ENCODE measurements at places on chromosomes 16 and 17.

DNA sequence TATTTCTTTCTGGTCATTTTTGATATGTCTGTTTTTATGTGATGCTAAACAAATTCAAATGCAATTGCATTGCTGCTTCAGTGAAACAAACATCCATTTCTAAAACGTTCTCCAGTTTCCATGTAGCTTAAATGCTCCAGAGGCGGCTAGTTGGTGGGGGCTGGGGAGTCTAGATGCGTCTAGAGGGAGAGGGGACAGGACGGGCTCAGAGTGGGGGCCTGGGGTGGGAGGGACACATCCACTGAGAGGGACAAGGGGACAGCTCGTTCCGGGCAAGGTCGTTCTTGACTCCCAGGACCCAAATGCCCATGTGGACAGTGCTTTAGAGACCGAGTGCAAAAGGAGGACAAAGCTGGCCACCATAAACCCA, 102.3 kb downstream of the FOXL1 start:
- no peak for DNase-seq

- no peak for DNase-seq
Observed at GRCh38 chr17:9044772-9045463, 23.6 kb downstream of the NTN1 start.

DNA sequence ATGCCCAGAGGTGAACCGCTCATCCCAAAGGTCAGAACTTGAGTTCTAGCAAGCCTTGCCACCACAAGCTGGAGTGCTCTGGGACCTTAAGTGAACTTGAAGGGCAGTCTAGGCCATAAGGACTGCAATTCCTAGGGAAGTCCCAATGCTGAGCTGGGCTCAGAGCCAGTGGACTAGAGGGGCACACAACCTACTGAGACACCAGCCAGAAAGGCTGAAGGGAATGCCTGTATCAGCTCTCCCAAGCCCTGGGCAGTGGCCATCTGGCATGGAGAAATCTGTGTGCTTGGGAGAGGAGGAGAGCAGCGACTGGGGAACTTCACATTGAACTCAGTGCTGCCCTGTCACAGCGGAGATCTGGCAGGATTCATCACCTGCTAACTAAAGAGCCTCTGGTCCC, 201.3 kb downstream of the CEP112 start:
- DNase-seq = no peak

DNA sequence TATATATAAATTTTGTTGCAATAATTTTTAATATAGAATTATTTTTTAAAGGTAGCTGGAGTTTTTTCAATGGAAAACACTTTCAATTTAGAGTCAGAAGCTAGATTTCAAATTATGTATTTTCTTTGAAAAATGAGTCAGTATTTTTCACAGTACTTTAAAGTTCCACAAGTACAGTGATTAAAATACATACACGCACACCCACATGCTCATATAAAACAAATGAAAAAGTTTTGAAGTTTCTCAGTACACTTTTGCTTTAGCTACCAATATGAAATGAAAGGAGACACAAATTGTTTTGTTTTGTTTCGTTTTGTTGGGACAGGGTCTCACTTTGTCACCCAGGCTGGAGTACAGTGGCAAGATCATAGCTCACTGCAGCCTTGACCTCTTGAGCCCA, 98.6 kb downstream of the CYB561 start:
- DNase-seq = no peak

- DNase-seq = peak; percentile 54
Observed at GRCh38 chr17:40122999-40123810, 1.4 kb downstream of the MSL1 start.
